ENCODE measurements at places on chromosomes 1 and 21.

DNA sequence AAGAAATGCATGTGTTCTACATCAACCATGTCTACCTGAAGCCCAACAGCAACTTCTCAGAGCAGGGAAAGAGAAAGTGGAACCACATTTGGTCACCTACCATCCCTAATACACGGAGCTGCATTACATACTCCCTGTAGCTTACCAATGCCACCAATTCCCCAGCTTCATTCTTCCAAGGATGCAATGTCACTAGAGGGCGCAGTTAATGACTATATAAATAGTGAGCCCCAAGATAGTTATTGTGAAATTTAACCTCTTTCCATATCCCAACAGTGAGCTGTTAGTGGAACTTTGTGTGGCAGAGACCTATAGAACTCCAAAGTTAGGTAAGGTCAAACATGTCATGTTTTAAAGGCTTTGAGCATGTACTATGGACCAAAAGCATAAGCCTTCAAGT is 618.3 kb downstream of the SMYD3 start:
- peak; percentile 41 for DNase-seq

DNA sequence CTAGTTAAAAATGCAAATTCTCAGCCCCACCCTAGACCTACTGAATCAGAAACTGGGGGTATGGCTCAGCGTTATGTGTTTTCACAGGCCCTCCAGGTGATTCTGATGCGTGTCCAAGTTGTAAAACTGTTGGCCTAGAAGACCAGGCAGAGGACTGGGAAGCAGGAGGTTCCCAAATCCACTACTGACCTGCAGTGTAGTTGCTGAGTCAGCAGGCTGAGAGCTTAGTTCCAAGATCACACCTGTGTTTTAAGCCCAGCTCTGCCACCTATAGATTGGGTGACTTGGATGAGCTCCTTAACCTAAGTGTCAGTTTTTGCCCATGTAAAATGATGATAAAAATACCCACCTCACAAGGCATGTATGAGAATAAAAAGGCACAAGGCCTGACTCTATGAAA is 4.1 kb downstream of the GRHL3 start:
- DNase-seq = no peak

DNA sequence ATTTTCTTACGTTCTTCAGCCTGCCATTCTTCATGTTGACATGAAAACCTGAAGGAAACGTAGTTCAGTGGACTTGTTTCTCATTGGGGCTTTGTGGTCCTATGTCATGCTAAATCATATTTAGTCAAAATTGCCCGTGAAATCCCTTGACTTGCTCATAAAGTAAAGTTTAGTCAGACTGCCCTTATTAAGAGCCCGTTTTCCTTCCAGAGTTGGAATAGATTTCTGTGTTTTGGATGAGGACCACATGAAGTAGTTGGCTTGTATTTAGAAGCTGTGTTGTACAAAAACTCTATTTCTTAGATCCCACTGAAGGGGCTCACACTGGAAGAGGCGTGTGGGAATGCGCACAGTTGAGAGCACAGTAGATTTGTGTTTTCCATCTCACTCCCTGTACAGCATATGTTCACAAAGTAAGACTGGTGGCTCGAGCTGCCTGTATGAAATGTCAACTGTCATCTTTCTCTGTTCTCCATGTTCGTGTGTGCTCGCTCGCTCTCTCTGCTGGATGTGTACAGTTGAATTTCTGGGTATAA is 42.4 kb downstream of the CAMTA1 start:
- no peak for DNase-seq

DNA sequence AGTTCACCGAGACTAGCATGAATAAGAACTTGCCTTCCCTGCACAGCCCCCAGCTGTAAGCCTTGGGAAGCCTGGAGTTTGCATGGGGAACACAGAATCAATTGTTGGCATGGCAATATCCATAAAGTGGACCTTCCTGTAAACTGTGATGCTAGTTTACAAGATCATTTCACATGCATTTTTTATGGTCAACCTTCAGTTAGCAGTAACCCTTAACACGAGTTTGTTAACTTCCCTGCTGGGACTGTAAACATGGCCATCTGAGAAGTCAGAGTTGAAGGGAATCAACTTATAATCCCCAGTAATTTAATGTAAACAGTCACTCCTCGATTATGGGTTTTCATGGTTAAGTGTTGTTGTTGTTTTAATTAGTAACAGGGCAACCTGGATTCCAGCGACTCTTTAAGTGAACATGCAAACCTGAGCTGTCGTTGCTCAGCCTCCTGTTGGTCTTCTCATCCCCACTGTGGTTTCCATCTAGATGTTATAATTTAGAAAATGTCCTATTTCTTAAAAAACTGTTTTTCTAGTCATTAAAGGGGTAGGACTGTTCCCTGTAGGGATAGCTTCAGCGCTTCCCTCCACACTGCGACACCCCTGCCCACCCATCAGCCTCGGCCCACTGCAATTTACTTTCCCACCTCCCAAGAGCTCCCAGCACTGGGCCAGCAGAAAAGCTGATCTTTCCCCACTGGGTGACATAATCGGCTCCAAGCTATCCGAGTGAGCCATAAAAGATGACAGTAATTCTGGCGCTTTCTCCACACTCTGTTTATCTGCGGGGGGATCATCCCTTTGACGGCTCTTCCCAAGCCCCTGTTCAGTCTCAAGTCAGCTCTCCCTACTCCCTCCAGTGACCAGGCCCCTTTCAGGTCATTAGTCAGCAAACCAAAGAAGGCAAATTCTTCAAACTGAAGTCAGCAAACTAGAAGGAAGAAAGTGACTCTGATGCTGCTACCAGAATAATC is 107.6 kb upstream of the IPO9 start:
- DNase-seq = no peak

GRCh38 chr1:182588500-182589396 is at the start of gene RNASEL:
TSS of gene RNASEL (minus strand) at chr1:182589256. CDS start at chr1:182586806, 2,450 bp downstream.
- DNase-seq = peak; percentile 67

DNA sequence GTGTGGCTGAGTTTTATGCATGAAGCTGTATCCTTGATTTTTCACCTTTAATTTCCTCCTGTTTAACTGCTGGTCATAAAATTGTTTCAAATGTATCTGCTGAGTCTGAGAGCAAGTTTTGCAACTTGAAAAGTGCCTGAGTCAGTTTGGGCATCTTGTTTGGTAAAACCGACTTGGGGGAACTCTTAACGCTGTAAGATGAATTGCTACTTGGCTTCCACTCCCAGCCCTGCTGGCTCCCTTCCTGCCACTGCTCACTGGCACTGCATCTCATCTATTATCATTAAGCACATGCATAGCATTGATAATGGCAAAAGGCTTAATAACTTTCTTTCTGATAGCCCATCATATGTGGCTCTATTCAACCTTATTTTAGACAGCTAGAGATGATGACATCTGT is 35.7 kb upstream of the FAM78B start:
- no peak for DNase-seq

DNA sequence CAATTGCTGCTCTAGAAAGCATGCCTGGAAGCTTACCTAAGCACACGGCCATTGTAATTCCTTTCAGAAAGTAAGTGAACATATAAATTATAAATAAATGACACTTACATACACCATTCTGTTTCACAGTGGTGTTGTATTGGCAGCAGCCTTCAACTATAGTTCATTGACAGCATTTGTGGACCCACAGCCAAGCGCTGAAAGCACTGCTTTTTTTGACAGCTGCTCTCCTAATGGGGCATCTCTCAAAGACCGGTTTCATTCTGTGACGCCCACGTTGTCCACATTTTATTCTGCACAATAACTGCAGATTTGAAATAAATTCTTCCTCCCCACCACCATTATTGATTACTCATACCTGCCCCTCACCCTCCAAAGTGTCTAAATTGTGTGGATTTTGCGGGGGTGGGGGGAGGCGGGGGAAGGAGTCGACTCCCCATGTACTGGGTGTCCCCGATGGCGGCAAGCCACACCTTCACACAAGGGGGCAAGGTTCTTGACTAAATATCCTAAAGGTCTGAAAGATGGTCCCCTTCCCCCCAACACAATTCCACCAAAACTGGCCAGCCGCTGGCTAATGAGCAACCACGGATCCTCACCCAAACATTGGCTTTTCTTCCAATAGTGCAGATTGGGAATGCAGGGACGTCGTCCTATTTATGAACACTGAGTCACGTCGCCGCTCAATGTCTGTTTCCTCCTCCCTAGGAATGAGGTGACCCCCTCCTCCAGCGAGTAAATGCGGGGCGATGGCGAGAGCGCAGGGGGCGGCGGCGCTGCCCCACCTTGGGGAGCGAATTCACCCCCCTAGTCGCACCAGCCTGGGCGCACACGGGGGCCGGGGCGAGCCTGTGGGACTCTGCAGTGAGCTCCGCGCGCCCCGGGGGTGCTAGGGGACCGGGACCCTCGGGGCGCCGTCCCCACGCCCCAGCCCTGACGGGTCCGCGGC is 960 bp downstream of the RCAN1 start:
- DNase-seq = no peak

DNA sequence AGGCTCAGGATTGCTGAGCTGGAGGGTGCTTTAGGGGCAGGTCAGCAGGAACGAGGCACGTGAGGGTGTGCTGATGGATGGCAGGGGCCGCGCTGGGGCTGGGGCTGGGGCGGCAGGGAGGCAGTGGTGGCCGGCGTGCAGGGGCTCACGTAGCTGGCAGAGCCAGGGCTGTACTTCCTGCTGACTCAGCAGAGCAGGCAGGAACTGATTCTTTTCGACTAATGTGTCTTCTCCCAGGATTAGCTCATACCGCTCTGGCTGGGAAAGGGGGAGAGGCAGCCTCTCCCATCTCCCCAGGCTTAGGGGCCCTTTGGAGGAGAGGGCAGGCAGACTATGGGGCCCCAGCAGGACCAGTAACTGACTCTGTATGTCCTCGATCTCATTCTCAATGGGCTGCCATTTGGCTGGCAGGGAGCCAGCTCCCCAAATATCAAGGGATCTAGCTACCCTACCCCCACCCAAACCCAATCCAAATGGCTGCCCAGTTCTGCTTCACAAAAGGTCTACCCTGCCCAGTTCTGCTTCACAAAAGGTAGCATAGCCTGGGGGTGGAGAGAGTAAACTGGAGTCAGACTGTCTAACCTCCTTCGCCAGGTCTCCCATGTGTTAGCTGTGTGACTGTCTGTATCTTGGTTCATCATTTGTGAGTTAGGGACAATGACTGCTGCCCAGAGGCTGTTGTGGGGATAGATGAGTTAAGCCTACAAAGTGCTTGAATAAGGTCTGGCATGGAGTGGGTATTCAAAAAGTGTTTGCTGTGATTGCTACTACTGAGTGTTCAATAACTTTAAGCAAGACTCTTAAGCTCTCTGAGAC is 100.1 kb upstream of the SLC2A1 start:
- DNase-seq = no peak

GRCh38 chr1:227532019-227532619 is 31.2 kb upstream of the ZNF678 start:
- no peak for DNase-seq

GRCh38 chr1:98355656-98356383 is 305.7 kb upstream of the SNX7 start:
- DNase-seq = no peak

GRCh38 chr1:10484521-10484920 is 9.8 kb downstream of the PEX14 start:
- no peak for DNase-seq

- DNase-seq = no peak
These were observed 15.0 kb downstream of the CAMSAP2 start for GRCh38 chr1:200753650-200754198.

Measured in CD4-positive, alpha-beta T cell treated with Interleukin-1 beta for 1 hour (primary cell).